Aorta (tissue), 5 donors: ENCODE measurements at places on chromosomes 6 and 20. TPM values are rescaled to one million over a fixed set of nuclear protein-coding genes. Genes with fewer than 3 reads are reported as not detected.

- no peak for DNase-seq
These were observed 92.9 kb downstream of the FOXC1 start for GRCh38 chr6:1702580-1703051.

DNA sequence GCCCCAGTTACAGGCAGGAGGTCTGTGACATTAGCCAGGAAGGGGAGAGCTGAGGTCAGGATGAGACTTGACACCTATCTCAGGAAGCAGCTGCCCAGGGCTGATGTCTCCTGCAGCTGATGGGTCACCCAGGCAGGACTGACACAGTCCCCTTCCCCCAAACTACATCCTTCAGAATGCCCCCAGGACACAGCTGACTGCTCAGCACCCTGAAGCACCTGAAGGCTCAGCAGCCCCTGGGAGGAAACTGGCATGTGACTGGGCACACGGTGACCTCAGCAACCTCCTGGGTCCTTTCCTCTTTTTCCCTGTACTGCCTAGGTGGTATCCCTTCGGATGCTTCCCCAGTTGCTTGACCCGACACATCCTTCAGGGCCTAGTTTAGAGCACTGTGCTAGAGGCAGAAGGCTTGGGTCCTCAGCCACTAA lies 1.9 kb downstream of the SDC4 start:
- DNase-seq, result no peak

DNA sequence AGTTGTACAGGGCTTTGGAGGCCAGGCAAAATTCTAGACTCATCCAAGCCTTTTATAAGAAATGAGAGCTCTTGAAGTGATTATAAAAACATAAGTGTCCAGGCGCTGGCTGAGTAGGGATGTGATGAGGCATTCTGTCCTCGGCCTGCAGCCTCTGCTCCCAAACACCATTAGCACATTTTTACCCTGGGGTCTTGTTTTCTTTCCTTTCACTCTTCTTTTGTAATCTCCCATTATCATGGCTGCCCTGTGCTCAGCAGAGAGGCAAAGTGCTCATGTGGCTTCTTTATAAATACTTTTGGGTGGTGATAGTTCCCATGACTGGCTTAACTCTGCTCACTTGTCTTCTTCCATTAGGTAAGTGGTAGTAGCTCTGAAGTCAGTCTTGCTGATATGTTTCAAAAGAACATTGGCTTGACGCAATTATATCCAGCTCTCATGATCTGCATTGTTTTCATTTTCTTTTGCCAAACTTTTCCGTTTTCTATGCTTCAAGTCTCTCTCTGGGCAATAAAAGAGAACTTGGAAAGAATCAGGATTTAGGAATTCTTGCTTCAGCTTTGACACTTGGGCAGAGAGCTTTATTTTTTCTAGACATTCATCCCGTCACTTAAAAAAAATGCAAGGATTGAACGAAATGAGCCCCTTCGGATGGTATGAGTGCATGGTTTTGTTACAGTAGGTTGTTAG lies 61.1 kb downstream of the CAP2 start:
- no peak for DNase-seq

DNA sequence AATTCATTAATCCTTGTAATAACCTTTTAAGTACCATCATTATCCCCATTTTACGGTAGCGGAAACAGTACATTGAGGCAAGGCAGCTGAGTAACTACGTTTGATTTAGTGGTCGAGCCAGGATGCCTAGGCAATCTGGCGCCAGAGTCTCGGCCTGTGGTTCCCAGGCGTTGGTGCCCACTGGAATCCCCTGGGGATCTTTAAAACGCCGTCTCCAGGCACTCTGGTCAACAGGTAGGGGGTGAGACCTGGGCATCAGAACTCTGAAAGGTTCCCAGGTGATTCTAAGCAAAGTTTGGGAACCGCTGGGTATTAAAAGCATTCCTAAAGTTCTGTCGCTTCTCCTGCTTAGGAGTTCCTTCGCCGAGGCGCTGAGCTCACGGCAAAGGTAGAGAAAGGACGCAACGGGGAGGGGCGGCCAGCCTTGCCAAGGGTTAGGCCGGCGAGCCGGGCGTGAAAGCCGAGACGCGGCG lies 939 bp downstream of the DTNBP1 start:
- DNase-seq, result no peak

DNA sequence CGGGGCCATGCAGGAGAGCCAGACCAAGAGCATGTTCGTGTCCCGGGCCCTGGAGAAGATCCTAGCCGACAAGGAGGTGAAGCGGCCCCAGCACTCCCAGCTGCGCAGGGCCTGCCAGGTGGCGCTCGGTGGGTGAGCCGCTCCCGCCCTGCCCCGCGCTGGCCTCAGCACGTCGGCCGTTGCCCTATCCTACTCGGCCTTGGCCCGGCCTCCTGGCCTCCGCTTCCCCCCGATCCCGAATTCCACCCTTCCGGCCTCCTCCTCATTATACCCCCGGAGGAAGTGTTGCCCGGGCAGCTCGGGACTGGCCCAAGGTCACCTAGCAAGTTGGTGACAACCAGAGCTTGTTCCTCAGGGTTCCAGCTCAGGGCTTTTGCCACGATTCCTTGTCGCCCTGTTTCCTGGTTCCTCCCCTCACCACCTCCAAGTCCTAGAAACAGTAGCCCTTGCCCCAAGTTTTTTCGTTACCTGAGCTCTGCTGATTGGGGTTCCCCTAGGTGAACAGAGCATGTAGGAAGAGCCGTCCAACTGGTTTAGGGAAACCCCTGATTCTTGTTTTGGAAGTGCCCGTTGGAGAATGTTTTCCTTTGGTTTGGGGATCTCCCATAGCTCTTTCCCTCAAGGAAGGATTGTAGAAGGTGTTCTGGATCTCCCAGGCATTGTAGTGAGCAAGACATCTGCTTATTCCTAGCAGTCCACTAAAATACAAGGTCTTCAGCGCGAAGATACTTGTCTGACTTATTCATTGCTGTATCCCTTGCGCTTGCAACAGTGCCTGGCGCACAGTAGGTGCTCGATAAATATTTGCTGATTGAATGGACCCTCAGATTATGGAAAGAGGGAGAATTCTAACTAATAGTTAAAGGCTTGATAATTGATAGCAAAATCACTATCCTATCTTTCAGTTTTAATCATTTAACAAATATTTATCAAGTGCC lies 641 bp downstream of the ARFGEF2 start:
- peak; percentile 81 for DNase-seq

GRCh38 chr6:118400098-118400497 lies 148.0 kb upstream of the PLN start:
- no peak for DNase-seq

DNA sequence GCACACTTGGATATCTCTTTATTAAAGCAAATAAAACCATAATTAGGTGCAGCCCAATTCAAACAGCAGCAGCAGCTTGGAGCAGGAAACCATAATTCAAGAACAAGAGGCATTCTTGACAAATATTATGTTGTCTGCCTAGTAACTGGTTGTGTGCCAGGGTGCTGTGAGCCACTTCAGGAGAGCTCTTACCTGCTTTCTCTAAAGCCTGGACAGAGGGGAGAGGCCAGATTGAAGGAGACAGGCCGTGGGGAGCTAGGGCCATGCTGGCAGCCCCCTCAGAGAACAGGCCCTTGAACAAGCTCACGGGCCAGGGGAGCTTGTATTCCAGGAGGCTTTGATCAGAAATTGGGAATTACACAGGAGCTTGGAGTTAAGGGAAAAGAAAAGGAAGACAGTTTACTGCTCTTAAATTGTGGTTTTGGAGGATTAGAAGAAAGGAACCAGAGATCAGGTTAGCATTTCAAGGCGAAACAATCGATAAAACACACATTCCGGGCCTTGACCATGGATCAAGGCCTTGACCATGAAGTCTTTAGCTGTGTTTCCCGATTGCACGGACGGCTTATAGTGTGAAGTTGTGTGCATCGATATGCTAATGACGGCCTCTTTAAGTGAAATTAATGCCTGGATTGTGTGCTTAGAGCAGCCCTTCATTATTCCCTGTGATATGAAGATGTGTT lies 69.8 kb upstream of the NKX2-2 start:
- no peak for DNase-seq

GRCh38 chr6:72132427-72132826 lies 246.1 kb downstream of the RIMS1 start:
- no peak for DNase-seq

GRCh38 chr6:35611240-35611639 lies 77.5 kb downstream of the FKBP5 start:
- DNase-seq, result no peak

- DNase-seq, result no peak
These were observed 61.3 kb upstream of the PMEPA1 start for GRCh38 chr20:57770852-57771720.

DNA sequence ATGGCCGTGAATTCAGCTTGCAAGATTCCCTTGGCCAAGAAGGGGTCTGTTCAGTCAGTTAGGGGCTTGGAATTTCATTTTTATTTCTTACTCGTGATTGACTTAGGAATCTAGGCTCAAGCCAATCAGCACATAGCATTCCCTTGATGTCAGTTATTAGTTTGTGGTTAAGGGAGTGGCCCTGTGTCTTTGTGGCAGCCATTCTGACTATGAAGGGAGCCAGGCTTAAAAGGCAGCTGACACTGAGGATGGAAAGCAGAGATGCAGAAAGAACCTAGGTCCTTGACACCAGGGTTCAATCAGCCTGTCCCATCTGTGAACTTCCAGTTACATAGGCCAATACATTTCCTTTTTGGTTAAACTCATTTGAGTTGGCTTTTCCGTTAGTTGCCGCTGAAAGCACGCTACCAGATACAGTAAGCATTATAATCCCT lies 48.1 kb downstream of the MCUR1 start:
- DNase-seq, result no peak

GRCh38 chr6:162942866-162943265 lies 215.1 kb downstream of the PACRG start:
- no peak for DNase-seq

- DNase-seq, result no peak
These were observed 3.7 kb downstream of the RPS6KA2 start for GRCh38 chr6:166623318-166623717.

- no peak for DNase-seq
These were observed 75.8 kb downstream of the PERP start for GRCh38 chr6:138031417-138031816.

GRCh38 chr6:130204322-130204721 lies 18.4 kb downstream of the SAMD3 start:
- no peak for DNase-seq

ZBP1 gene
- 0.88 TPM for total RNA-seq

MAFB gene
- total RNA-seq, result 55.0 TPM

KCNQ2 gene
- not detected for total RNA-seq

ANKEF1 gene
- total RNA-seq, result 2.3 TPM

MUC22 gene
- total RNA-seq, result not detected

SAMD3 gene
- total RNA-seq, result 2.7 TPM

DEFB121 gene
- total RNA-seq, result not detected

GMPR gene
- 23.8 TPM for total RNA-seq

CRISP2 gene
- not detected for total RNA-seq
